ENCODE measurements at places on chromosomes 2 and 18.

- no peak for DNase-seq
Measured at GRCh38 chr2:53842891-53843290, 16.9 kb downstream of the GPR75 start.

- DNase-seq: no peak
Measured at GRCh38 chr2:230578106-230578505, 134.5 kb upstream of the CAB39 start.

DNA sequence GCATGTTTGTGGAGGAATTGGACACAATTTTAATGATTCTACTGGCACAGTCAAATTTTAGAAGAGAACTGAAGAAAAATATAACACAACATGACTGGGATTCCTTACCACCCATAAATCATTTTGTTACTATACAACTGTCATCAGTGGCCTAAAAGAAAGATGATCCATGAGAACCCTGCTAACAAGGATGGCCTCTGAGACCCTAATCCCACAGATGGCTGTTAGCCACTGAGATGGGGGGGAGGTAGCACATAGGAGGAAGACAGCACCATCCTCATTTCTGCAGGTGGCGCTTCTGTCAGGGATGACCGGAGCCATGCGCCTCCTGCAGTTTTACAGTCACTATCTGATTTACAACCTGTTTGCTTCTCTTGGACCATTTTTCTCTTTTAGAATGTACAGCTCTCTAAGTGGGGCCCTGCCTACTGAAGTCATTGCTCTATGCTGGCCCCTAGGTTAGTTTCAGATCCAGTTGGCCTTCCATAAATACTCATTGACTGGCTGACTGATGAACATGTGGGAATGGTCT is 279.8 kb downstream of the NAPG start:
- DNase-seq: no peak

DNA sequence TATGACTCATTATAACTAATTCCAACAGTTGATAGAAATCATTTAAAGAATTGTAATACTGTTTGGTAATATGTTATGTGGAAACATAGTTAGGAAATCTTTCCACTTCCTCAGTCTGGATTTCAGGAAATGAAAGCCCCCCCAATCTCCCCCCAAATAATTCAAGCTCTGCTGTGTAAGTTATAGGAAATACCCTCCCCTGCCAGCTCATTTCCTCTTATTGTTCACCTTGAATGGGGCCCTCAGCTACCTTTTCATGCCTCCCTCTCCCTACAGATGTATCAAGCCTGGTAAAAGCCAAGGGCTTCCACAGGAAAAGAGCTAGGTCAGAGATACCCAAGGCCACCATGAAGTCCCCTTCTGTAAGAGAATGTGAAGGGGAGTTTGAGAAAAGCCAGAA is 155.5 kb downstream of the CNTNAP5 start:
- no peak for DNase-seq

DNA sequence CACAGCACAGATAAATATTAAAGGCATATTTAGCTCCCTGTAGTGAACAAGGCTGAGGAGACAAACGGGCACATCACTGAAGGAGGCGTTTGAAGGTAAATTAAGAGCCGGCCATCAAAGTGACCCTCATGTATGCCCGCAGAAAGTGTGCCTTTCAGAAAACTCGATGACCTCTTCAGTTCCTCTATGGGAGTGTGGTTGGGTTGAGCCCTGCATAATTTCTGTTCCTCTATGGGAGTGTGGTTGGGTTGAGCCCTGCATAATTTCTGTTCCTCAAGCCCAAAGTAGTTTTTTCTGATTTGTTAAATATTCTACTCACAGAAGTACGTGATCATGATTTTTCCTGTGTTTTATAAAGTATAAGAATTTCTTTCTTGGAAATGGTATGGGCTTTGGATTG is 568.5 kb downstream of the TSN start:
- DNase-seq: no peak

- no peak for DNase-seq
Measured at GRCh38 chr2:215262303-215262702, 49.6 kb upstream of the ATIC start.

GRCh38 chr2:16190446-16191270 is 250.3 kb downstream of the MYCN start:
- no peak for DNase-seq

- DNase-seq: no peak
Measured at GRCh38 chr18:48694295-48694694, 155.5 kb downstream of the CTIF start.

DNA sequence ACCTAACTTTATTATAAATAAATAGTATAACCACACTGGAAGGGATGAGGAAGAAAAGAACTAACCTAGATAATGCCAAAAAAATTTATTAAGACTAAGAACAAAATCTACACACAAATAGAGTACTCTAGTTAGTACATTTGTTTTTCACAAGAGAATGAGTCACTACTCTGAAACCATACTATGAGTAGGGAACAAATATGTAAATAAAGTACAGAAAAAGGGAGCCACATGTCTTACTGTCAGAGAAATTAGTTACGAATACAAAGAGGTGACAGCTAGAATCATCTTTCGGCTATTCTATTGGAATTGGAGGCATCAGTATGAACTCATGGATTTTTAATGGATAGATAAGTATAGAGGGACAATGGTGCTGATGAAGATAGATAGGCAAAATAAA is 150.5 kb downstream of the COPS8 start:
- no peak for DNase-seq

DNA sequence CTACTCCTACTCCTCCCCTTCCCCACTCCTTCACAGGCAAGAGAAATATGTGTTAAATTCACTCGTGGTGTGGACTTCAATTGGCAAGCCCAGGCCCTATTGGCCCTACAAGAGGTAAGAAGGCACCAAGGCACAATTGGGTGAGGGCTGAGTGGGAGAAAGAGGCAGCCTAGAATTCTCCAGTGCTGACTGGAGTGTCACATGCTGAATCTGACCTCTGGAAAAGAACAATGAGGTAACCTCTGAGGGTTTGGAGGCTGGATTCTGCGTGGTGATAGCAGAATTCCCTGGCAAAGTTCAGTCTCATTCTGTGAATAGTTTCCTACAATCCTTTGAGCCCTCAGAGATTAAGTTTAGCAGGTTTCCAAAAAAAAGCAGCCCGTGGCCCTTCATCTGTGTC is 6.9 kb downstream of the CENPA start:
- no peak for DNase-seq

DNA sequence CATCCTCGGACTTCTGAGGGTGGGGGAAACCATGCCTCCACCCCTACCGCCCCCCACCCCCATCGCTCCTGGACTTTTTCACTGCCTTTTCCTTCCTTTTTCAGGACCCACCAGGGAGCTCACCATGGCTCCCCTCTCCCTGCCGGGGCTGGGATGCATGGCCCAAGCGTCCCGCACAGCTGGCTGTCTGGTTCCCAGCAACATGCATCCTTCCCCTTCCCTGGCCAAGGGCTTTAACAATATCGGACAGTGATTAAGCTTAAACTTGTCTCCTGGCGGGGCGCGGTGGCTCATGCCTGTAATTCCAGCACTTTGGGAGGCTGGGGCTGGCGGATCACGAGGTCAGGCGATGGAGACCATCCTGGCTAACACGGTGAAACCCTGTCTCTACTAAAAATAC is 44.1 kb downstream of the MRO start:
- no peak for DNase-seq

- no peak for DNase-seq
Measured at GRCh38 chr2:98614024-98614739, 5.8 kb downstream of the UNC50 start.

GRCh38 chr2:79935771-79936657 is 368.5 kb downstream of the LRRTM1 start:
- DNase-seq: no peak

- no peak for DNase-seq
Measured at GRCh38 chr2:165161510-165161909, 42.3 kb downstream of the SCN3A start.

DNA sequence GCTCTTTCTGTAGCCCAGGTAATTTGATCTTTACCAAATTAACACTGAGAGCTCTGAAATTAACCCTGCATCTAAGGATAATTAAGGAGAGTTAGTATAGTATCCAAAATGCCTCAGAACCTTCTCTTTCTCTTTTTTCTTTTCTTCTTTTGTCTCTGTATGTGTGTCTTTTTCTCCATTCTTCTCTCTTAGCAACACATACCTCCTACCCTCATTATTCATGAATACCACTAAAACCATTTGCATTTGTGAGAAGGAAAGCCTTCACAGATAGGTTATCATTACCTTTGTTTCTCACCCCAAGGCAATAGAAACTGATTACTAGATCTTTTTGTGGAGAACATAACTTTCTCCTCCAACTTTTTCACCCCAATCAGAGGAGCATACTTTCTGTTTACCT is 376.5 kb upstream of the NXPH2 start:
- DNase-seq: no peak

DNA sequence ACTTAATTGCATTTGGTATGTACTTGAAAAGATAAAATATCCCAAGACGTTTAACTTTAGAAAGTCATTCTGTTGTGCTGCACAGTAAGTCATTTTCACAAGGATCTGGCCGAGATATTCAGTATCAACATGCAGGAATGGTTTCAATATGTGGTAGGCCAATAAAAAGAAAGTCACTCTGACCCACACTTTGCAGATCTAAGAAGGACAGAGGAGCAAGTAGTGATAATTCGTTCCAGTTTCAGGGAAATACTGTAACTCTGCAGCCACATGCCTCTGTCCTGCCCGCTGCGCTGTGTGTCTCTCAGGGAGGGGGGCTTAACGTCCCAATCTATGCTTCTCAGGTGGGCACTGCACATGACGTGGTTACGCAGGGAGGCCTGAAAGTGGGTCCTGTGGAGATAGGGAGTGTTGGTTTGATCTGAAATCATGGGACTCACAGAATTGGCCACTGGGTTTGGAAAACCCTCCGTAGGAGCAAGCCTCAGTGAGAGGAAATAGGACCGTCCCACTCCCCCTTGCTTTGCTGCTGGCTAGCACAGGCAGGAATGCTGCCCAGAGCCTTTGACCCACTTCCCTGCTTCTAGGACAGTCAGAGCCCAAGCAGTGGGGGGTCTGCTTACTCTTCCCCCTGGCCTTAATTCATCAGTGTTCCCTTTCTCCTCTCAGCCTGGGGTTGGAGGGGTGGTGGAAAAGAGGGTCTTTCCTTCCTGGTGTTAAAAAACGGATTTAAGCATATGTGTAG is 314.7 kb upstream of the SPRED2 start:
- no peak for DNase-seq

DNA sequence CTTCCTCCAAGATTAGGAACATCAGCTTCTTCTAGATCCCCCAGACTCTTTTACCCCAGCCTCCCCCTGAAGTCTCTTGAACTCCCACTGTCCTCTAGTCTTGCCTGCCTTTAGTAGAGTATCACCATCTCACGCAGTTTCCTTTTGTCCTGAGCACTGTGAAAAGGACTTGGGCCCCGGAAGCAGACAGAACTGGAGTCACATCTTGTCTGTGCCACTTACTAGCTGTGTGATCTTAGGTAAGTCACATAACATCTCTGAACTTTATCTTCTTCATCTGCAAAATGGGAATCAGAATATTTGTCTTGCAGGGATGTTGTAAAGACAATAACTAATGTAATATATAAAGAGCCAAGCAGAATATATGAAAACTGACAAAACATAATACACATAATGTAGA is 8.4 kb upstream of the TRABD2A start:
- DNase-seq: no peak

DNA sequence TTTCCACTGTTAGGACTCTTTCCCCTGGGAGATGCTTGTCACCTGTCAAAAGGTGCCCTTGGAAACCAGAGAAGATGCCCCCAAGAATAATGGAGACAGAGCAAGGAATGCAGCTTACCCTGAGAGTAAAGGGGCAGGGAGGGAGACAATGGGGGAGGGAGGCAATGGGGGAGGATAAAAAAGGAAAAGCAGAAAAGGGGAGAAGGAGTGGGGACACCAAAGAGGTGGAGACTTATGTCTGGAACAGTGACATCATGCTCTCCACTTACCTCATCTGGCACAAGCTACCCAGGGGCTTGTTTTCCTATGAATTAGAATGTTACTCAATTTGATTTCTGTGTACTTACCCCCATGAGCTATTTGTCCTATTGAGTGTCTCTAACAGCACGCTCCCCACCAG is 67.9 kb downstream of the MRO start:
- DNase-seq: no peak

DNA sequence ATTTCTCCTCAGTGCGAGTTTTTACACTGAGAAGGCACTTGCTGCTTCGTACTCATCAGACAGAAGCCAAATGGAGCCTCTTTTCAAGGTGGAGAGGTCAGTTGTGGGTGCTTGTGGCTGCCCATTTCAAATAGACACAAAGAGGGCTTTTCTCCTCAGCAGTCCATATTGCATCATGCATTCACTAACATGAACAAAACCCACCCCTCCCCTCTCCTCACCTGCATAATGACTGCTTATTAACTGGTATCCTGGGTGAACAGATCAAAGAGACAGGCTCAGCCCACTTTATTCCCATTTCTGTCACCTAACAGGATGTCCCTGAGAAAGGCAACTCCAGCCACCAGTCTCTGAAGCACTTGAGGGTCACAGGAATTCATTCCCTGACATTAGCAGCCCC is 28.9 kb downstream of the KLF7 start:
- no peak for DNase-seq

GRCh38 chr2:19739256-19739655 is 162.5 kb downstream of the TTC32 start:
- DNase-seq: no peak

DNA sequence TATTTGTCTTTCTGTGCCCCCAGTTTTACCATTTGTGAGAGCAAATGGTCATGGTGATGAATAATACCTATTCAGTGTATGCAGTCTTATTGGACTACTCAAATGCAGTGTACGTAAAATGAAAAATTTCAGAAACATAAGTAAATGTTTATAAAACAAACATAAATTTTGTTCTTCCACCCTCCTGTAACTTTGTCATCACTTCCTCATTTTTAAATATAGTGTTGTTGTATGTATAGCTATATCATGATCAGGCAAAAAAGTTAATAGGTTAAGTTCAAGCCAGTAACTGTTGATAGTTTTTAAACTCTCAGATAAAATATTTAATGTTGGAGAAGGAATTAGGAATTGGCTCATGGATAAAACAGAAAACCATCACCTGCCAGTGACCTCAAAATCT is 93.2 kb downstream of the KLF7 start:
- no peak for DNase-seq

- no peak for DNase-seq
Measured at GRCh38 chr2:240292619-240293525, 142.6 kb upstream of the GPC1 start.

GRCh38 chr2:180145163-180145562 is 138.1 kb upstream of the CWC22 start:
- no peak for DNase-seq

DNA sequence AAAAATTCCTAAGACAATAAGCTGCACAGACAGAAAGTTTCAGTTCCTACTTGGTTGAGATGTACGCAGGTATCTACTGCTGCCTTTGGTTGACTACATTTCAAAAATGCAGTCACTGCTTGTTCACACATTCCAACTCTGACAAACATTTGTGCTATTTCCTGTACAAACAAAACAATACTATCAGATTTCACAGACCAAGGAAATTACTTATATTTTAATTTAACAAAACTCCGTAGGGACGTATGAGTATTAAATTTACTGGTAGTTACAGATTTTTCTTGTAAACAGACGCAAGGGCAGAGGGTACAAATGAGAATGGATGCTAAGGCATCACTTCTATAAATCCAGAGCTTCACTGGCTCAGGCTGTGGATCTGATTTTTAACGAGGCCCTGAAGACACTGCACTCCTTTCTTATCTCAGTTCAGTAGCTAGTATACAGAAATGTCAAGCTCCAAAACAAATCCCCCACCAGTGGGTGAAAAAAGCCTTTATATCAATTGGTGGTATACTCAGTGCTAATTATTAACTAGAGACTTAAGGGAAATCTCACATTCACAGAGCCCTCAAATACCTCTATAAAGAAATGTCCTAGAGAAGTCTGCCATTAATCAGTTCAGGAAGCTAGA is 31.7 kb upstream of the TTC32 start:
- DNase-seq: no peak
